ENCODE measurements at places on chromosomes 5 and 9.

DNA sequence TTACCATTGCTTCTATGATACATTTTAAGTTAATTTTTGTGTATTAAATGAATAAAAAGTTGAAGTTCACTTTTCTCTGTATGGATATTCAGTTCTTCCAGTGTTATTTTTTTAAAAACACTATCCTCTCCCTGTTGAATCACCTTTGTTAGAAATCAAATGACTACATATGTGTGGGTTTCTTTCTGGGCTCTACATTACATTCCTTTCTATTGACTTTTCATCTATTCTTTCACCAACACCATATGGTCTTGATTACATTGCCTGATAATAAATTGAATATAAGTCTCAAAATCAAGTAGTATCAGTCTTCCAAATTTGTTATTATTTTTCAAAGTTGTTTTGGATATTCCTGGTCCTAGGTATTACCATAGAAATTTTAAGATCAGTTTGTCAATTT lies 7.3 kb upstream of the RASEF start:
- no peak for DNase-seq

DNA sequence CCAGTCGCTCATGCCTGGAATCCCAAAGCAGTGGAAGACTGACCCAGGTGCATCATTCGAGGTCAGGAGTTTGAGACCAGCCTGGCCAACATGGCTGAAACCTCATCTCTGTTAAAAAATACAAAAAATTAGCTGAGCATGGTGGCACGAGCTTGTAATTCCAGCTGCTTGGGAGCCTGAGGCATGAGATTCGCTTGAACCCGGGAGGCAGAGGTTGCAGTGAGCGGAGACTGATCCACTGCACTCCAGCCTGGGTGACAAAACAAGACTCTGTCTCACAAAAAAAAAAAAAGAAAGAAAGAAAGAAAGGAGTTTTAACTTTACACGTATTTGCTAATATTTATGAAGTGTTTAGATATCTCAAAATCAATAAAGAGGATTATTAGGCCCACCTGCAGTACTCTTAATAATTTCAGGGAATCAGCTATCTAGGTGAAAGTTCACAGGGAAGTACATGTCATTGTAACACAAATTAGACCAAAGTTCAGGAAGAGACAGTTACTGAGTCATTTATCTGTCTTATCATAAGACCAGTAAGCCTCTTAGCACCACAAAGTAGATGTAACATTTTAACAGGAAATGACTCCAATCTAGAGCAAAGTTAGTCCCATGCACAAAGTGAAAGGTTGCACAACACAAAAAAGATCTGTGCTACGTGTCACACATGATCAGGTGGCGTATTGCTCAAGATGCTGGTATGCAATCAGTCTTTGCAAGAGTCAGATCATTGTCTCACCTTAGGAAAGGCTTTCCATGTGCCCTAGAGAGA lies 34.1 kb upstream of the PLIN2 start:
- no peak for DNase-seq

GRCh38 chr9:108950168-108950567 lies 16.0 kb downstream of the ABITRAM start:
- DNase-seq: no peak

- DNase-seq: no peak
These were observed 22.6 kb downstream of the STXBP1 start for GRCh38 chr9:127634698-127635097.

DNA sequence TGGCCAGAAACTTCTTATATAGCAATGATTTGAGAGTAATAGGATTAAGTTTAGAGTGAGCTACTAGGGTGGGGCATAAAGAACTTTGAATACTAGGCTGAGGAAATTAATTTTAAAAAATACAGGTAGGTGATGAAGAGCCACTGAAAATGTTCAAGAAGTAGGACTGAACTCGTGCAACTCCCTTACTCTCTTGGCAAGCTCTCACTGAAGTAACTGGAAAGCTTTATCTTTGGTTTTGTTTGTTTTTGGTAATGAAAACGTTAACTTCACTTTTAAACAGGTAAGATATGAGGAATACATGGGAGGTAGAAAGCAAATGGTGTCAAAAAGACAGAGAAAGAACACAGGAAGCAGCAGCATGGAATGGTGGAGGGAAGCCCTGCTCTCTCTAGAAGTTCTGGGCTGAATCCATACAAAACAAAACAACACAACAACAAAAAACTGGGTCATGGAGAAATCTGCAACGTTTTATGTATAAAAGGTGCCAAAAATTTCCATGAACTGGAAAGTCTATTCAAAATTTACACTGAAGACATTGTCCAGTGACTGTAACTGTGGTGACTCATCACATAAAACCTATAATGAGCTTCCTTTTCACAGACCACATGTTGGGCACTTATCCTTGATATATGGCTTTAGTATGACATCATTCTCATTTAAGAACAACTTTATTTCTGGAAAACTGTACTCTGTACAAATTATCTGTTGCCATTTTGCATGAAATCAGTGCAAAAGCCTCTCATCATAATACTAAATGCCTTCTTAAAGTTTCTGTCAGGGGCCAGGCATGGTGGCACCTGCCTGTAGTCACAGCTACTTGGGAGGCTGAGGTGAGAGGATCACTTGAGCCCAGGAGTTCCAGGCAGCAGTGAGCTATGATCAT lies 91.2 kb upstream of the CHD1 start:
- no peak for DNase-seq

- DNase-seq: no peak
These were observed 7.3 kb downstream of the CORO2A start for GRCh38 chr9:98185021-98185567.

- DNase-seq: no peak
These were observed 51.4 kb downstream of the PPIC start for GRCh38 chr5:122985006-122985700.

DNA sequence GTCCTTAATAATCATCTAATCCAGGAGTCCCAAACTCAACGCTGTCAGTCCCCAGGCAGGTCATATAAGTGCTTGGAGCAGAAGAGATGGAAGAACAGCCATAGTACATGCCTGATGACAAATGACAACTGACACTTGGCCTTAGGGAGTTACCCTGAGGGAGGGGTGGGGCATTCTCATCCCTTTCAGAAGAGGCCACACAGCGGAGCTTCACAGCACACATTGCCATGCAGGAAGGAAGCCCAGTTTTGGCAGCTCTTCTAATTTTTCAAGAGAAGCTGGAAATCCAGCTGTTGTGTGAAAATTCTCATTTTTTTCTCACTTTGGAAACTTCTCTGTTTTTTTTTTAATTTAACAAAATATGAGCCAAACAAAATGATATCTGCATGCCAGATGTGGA lies 89.0 kb downstream of the ASTN2 start:
- no peak for DNase-seq

DNA sequence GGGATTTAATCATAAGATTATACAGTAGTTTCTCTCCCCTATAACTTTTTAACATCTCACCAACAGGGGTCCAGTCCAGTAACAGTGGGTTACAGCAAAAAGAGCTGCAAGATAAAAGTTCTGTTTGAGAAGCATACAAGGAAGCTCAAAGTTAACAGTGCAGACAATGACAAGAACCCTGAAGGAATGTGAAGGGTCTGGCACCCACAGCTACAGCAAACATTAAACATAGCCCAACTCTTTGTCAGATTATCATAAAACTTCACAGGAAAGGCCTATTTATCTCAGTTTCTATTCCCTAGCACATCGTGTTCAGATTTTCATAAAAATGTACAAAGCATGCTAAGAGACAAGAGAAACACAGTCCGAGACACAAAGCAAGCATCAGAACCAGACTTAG lies 309.4 kb downstream of the DIRAS2 start:
- no peak for DNase-seq

- DNase-seq: no peak
These were observed 58.1 kb upstream of the MAST4 start for GRCh38 chr5:66538126-66538525.

GRCh38 chr9:121816845-121817450 lies 165.5 kb downstream of the DAB2IP start:
- DNase-seq: no peak

- DNase-seq: no peak
These were observed 555.3 kb upstream of the ARRDC3 start for GRCh38 chr5:91938441-91938840.

DNA sequence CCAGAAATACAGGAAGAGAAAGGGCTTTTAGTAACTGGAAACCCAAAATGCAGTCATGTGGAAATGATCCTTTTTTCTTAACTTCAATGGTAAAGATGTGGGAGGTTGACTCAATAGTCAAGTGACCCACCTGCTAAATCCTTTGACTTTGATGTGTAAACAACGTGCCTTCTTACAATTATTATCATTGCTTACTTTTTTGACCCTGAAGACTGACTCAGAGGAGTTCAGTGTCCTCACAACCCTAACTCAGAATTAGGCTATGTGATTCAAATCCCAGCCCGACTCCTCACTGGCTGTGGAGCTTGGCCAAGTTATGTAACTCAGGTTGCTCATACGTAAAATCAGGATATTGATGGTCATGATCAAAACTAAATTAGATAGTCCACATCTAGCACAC lies 27.9 kb downstream of the ANXA1 start:
- DNase-seq: no peak

Measured in NCI-H1436 treated with DMSO at 0.1 percent for 48 hours (cell line).